ENCODE measurements at places on chromosomes 6 and 20. TPM values are rescaled to one million over a fixed set of nuclear protein-coding genes. Genes with fewer than 3 reads are reported as not detected.

DNA sequence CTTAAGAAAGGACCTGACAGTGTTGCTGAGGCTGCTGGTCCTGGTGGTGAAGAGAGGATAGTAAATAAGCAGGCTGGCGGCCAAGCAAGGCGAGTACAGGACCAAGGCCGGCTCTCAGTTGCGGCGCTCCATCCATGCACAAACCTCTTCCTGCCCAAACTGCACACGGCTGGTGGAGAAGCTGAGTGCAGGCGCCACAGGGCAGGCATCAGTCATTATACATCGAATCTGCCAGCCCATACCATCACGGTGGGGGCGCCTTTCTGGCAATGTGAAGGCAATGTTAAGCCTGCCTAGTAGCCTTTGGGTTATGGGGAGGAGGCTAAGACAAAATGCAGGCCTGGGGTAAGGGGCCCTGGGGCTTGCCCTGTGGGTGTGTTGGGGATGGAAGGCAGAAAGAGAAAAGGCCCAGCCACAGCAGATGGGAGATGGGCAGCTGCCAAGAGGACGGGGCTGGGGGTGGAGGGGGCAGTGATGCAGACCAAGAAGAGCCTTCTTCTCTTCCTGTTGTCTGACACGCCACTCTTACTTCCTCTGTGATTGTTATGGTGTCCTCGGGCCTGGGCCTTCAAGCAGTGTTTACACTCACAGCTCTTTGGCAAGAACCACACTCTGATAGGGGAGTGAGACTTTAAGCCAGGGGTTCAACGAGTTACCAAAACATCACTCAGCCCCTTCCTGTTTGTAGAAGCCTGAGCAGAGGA is 20.3 kb upstream of the KCNK16 start:
- DNase-seq: no peak

DNA sequence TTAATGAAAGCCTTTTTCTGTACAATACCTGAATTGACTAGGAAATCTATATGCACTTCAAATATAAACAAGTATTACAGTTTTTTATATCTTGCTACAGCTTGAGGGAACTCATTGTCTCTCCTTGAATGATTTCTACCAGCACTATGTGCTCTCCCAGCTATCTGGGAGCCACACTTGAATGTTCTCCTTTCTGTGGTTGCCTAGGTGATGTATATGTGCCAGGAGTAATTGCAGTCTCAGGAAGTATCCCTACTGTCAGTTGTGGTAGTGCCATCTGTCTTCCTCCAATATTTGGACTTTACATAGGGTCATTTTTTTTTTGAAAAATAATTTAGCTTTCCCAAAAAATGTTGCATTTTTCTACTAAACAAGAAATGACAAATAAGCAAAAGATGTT is 288.0 kb upstream of the PLCB4 start:
- no peak for DNase-seq

GRCh38 chr6:323730-324088 is 31.4 kb downstream of the DUSP22 start:
- DNase-seq: peak; percentile 40

- DNase-seq: no peak
These were observed 152.8 kb upstream of the KCNG1 start for GRCh38 chr20:51175724-51176123.

GRCh38 chr6:98469141-98469540 is 365.2 kb upstream of the POU3F2 start:
- no peak for DNase-seq

DNA sequence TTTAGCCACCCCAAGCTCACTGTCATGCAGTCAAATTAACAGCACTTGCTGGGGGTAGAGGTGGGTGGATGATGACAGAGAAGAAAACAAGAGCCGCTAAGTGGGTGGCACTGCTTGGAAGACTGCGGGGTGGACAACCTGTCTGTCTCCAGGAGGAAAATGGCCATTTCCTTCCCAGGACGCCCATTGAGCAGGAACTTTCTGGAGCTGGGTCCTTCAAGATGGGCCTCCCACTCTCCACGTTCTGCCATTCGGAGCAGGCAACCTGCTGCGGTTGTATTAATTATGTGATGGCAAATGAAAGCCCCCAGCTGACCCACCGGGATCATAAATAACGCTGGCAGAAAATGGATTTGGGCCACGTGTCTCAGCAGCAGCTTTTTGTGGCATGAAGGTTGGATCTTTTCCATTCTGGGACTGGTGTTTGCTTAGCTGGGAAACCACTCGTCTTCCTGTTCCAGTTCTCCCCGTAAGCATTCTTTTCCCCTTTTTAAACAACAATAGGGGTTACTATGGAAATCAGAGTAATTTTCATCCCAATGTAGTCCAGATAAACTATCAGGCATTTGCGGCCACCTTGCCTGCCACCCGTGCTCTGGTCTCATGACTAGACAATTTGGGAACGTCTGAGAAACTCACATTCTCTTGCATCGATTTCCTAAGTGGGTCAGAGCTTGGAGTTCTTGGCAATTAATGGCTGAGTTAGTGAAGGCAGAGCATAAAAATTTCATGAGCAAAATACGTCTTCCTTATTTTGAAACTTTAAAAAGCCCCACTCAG is 215.5 kb downstream of the ANKRD60 start:
- DNase-seq: no peak

- DNase-seq: no peak
These were observed 56.9 kb downstream of the PDE10A start for GRCh38 chr6:165605901-165606739.

DNA sequence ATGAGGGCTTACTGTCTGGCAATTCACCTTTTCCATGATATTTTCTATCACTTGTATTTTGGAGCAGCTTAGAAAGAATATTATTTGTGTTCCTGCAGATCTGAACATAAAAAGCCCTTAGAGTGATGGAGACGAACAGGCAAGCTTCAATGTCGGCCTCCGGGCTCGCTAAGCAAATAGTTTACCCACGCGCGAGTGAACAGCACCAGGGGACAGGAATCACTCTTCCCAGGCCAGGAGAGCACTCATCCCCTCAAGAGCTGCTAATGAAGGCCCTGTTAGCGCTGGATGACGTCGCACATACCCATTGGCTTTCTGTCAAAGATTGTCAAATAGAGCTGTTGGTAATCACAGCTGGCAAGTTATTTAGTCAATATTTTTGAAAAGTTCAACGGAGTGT is 395.7 kb downstream of the ZFAND3 start:
- no peak for DNase-seq

DNA sequence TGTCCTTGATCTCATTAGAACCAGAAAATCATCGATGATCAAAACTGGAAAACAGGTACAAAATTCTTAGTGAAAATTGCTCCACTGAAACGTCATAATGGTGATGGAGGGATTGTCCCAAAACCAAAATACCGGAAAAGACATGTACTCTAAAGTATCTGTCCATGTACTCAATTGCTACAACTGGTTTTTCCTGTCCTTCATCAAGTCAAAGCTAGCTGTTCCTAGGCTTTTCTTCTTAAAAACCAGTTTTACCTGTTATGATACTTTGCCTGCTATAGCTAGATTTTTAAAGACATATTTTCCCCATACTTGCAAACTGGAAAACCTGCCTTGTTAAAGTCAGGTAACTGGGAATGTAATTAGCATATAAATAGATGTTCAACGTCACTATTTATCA is 50.5 kb upstream of the LRRC1 start:
- DNase-seq: no peak

DNA sequence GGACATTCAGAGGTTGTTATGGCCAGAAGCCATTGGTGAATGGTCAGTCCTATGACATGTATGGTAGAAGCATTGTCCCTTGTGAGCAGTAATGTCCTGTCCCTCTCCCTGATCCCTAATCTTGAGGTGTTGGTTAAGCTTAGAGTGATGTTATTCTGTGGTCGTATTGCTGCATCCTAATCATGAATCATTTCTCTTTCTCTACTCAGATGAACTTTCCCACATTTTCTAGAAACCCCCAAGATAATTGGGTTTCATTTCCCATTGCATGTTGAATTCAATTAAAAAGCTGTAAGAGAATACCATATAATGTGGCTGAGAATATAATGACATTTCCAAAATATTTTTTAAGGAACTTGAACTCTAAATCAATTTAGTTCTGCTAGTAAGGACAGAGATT is 175.1 kb downstream of the PLCB4 start:
- DNase-seq: no peak

- no peak for DNase-seq
These were observed 153.2 kb upstream of the PRND start for GRCh38 chr20:4568361-4568959.

- no peak for DNase-seq
These were observed 126.5 kb downstream of the CDK19 start for GRCh38 chr6:110688661-110689268.

- DNase-seq: peak; percentile 83
These were observed 1.8 kb upstream of the SAMD5 start for GRCh38 chr6:147506704-147507114.

DNA sequence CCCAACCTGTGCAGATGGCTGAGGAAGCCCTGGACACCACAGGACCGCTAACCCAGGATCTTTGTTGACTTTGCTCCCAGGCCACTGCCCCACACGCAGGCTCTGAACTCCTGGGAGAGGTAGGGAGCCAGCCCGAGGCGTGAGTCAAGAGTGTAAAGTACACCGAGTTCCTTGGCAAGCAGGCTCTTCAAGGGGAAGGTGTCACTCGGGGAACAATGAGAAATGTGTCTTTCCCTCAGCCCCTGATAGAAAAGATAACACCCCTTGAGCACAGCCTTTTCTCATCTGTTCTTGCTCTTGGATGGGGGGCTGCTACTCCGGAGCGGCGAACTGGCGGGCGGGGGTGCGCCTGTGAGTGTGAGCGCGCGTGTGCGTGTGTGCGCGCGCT is 472 bp upstream of the EDN3 start:
- no peak for DNase-seq

DNA sequence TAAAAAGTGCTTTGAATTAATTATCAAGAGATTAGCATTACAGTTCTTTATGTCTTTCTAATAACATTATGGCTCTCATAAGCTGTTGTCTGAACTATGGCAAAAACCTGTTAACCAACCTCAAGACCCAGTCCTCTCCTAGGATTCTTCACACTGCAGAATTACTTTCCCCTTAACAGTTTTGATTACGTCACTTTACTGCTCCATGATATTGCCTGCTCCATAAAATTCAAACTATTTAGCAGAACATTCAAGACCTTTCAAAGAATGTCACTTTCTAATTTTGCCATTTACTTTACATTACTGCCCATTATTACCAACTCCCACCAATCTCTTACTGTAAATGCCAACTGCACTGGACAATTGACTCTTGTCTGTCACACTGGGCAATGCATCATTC is 843.5 kb downstream of the PHF3 start:
- DNase-seq: no peak

DNA sequence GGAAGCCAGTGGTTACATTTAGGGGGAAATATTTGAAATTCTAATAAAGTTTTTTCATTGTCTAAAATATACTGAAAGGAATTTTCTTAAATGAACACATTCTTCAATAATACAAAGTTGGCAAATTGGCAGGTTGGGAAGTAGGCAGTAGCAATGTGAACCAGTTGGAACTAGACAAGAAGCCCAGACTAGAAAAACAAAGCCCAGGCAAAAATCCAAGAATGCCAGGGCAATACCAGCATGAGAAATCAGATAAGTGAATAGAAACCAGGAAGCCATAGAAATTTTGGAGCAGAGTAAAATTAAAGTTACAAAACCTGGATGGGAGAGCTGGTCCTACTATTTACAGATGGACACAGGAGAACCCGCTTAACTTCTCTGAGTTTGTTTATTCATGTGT is 52.2 kb downstream of the TPBG start:
- no peak for DNase-seq

DNA sequence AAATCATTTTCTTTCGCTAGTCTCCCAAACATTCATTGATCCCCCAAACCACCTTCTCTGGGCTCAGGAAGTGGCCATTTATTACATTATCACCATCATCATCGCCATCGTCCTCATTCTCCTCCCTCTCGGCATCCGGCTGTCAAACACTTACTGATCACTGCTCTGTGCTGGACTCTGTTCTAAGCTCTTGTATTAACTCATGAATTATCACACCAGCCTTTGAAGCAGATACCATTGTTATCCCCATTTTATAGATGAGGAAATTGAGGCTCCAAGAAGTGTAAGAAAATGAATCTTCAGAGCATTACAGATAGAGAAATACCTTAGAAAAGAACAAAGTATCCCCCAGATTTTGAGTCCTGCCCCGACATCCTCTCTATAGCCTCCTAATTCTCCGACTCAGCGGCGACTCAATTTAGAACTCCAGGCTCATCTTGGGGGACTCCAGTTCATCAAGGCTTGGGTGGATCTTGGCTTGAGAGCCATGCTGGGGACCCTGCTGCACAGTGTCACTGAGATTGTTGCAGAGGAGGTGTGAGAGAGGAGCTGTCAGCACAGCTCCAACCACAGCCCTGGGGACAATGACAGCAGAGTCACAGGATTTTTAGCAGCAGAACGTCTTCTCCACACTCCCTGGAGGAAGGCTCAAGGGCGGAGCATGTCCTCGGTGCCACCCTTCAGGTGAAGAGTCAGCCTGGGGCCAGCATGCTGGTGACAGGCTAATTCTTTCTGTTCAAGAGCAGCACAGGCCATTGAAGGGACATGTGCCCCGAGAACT is 6.6 kb upstream of the EEF1E1 start:
- no peak for DNase-seq

THBS2 gene
- 5.4 TPM for total RNA-seq

RPRD1B gene
- total RNA-seq: 55.4 TPM

SLC22A23 gene
- 104 TPM for total RNA-seq

OPRM1 gene
- total RNA-seq: not detected

EDN1 gene
- 19.0 TPM for total RNA-seq

B3GAT2 gene
- not detected for total RNA-seq

PTPRT gene
- total RNA-seq: 1.1 TPM

TOX2 gene
- total RNA-seq: 5.8 TPM

RIPOR2 gene
- 3.7 TPM for total RNA-seq

LPIN3 gene
- total RNA-seq: 141 TPM

HLA-DRB1 gene
- 49.8 TPM for total RNA-seq

Measured in Peyer's patch (tissue), 4 donors.